Stimulated activated CD8-positive, alpha-beta memory T cell treated with anti-CD3 and anti-CD28 coated beads, Interleukin-7, amount 100 ng/mL, for 24 hours (primary cell): ENCODE measurements at places on chromosomes 2 and 18.

GRCh38 chr2:181483876-181484275 lies 26.7 kb downstream of the ITGA4 start:
- no peak for DNase-seq

- no peak for DNase-seq
Measured at GRCh38 chr2:232731470-232731869, 34.3 kb downstream of the GIGYF2 start.

DNA sequence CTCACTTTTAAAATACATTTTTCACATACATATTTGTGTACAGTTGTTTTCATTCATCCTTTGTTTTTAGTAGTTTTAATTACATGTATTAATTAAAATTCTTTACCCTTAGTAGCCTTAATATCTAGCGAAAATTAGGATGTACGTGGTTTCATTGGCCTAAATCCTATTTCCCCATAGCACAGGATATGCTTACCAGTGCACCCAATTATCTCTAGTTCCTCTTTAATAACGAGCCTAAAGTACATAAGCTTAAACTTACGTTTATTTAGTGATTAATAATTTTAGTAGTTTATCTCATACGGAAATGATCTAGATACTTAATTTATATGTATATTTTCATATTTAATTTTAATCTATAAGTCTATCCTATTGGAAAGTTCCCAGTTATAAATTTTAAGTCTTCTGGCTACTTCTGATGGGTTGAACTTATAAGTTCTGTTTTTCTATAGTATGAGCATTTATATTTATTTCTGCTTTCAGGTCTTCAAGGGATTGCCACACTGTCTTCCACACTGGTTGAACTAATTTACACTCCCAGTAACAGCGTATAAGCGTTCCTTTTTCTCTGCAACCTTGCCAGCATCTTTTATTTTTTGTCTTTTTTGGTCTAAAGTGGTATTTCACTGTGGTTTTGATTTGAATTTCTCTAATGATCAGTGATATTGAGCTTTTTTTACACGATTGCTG lies 21.4 kb upstream of the RUFY4 start:
- no peak for DNase-seq

- no peak for DNase-seq
Measured at GRCh38 chr2:32991091-32991845, 44.5 kb downstream of the LTBP1 start.

DNA sequence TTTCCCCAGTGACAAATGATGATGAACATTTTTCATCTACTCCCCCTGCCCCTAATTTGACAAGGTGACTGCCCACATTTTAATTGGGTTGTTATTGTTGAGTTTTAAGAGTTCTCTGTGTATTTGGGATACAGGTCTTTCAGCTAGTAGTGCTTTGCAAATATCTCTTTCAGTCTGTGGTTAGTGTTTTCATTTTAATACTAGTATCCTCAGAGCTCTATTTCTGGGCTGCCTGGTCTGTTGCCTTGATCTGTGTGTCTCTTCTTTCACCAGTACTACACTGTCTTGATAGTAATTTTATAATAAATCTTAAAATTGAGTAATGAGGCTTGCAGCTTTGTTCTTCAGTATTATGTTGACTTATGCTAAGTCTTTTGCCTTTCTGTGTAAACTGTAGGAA lies 19.7 kb downstream of the EIF5B start:
- DNase-seq, result no peak

DNA sequence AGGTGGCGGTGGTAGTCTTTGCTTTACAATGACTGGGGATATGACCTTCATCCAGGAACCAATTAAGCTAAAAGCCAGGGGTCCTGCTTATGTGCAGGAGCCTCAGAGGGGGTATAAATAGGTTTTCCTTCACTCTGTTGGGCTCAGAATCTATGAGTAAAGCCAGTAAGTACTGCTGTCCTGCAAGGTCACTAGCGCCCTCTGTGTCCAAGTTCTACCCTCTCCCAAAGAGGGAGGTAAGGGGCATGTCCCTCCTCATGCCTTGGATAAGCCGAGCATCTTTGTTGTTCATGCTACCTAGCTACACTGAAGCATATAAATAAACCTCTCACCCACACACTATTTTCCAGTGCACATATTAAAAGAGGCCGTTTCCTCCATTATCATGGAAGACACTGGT lies 79.4 kb downstream of the SPRED2 start:
- DNase-seq, result no peak

DNA sequence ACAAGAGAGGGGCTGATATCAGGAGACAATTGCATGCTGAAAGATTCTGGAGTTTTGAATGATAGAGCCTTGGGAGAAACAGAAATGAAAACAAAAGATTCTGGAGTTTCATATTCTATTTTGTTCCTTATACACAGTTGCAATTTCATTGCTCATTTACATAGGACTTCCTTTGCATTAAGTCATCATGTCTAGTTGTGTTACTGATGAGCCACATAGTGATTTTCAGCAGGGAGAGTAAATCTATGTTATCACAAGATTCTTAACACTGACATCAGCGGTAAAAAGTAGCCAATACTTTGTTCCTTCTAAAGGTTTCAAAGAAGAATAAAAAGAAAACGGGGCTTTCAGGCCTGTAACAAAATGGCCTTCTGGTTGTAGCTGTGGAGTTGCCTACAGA lies 7.1 kb downstream of the ADAM17 start:
- DNase-seq, result no peak

DNA sequence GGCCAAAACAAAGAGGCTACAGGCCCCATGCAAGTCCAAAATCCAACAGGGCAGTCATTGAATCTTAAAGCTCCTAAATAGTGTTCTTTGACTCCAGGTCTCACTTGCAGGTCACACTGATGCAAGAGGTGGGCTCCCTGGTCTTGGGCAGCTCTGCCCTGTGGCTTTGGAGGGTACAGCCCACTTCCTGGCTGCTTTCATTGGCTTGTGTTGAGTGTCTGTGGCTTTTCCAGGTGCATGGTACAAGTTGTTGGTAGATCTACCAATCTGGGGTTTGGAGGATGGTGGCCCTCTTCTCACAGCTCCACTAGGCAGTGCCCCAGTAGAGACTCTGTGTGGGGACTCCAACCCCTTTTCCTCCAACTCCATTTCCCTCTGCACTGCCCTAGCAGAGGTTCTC lies 115.8 kb upstream of the ALKAL2 start:
- DNase-seq, result no peak

- DNase-seq, result no peak
Measured at GRCh38 chr18:26685438-26686157, 137.2 kb upstream of the KCTD1 start.

GRCh38 chr2:219010873-219011272 lies 17.7 kb upstream of the CRYBA2 start:
- DNase-seq, result no peak

- no peak for DNase-seq
Measured at GRCh38 chr2:65146078-65146477, 16.2 kb upstream of the RAB1A start.

GRCh38 chr2:51960281-51960680 lies 928.3 kb upstream of the NRXN1 start:
- no peak for DNase-seq

- no peak for DNase-seq
Measured at GRCh38 chr2:11610624-11611242, 59.3 kb downstream of the NTSR2 start.

- no peak for DNase-seq
Measured at GRCh38 chr2:152050915-152051314, 47.9 kb downstream of the CACNB4 start.

GRCh38 chr2:15074751-15075700 lies 442.5 kb downstream of the LRATD1 start:
- DNase-seq, result no peak

DNA sequence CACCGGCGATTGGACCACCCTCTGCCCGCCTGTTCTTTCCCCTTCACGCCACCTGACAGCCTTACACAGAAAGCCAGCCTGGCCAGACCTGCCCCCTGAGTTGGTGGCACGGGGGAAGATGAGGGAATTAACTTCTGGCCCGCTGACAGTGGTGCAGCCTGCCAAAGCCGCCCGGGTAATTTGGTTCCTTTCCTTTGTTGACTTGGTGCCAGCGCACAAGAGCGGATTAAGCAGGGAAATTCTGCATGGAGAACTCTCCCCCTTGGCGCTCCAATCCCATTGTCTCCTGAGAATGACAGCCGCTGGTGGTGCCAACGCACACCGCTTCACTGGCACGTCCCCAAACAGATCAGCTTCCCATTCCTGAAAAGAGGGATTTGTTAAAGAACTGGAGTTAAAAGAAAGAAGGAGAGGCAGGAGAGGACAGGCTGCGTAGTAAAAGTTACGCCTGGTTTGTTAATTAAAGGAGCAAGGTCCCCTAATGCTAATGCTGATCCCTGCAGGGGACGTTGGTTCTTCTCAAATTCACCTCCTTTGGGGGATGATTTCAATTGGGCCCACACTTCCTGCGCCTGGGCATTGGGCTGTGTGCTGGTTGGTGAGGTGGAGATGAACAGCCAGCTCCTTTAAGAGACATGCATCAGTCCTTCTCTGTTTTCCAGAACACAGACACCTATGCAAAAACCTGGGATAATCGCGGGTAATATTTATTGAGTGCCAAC lies 286.8 kb downstream of the MYCN start:
- no peak for DNase-seq

- no peak for DNase-seq
Measured at GRCh38 chr18:78981989-78982620, 2.5 kb downstream of the SALL3 start.

- DNase-seq, result no peak
Measured at GRCh38 chr2:170475878-170476277, 239.3 kb upstream of the SP5 start.

DNA sequence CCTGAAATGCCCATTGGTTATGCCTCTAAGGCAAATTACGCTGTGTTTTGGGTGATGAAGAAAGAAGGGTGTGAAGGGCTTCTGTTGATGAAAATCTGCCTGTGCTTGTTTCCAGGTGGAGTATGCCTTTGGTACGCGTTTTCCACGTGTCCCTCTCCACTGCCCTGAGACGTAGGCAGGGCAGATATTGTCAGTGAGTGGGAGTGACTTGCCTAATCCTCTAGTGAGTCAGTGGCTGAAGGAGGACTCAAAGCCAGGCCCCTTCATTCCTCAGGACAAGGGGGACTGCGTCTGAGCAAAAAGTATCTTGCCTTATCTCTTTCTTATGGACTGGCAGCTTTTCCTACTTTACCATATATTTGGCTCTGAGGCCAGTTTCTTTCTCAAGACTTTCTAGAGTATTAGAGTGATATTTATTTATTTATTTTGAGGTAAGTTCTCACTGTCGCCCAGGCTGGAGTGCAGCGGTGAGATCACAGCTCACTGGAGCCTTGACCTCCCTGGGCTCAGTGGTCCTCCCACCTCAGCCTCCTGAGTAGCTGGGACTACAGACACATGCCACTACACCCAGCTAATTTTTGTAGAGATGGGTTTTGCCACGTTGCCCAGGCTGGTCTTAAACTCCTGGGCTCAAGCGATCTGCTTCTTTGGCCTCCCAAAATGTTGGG lies 10.2 kb downstream of the RALB start:
- DNase-seq, result no peak

GRCh38 chr2:129748653-129749052 lies 230.8 kb upstream of the RAB6C start:
- DNase-seq, result no peak

- DNase-seq, result no peak
Measured at GRCh38 chr2:173750353-173750801, 214.8 kb downstream of the SP3 start.

GRCh38 chr2:158782616-158783015 lies 12.5 kb upstream of the DAPL1 start:
- no peak for DNase-seq

DNA sequence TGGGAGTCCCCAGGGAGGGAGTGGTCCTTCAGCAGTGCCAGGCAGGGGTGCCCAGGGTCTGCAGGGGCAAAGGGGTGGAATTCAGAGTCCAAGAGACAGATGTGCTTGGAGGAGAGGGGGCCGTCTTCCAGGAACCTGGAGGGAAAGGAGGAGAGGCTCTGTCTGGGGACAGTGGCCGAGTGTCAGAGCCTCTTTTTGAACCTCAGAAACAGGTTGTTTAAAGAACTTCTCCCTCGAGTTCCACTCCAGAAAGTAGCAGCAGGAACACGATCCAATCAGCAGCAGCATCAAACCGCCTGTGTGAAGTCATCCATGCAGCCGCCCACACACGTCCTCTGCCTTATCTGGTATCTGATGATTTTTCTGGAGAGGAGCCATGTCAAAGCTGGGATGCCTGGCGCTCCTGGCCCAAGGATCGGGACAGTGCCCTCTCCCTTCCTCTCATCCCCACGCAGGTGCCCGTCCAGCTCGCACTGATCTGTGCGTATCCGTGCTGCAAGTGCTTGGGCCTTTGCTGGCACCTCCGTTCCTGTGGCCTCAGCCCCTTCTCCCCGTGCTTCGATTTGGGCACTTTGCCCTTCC lies 205.1 kb downstream of the NDUFA10 start:
- DNase-seq, result no peak

GRCh38 chr2:172208791-172209325 lies 106.2 kb upstream of the DLX2 start:
- DNase-seq, result no peak

DNA sequence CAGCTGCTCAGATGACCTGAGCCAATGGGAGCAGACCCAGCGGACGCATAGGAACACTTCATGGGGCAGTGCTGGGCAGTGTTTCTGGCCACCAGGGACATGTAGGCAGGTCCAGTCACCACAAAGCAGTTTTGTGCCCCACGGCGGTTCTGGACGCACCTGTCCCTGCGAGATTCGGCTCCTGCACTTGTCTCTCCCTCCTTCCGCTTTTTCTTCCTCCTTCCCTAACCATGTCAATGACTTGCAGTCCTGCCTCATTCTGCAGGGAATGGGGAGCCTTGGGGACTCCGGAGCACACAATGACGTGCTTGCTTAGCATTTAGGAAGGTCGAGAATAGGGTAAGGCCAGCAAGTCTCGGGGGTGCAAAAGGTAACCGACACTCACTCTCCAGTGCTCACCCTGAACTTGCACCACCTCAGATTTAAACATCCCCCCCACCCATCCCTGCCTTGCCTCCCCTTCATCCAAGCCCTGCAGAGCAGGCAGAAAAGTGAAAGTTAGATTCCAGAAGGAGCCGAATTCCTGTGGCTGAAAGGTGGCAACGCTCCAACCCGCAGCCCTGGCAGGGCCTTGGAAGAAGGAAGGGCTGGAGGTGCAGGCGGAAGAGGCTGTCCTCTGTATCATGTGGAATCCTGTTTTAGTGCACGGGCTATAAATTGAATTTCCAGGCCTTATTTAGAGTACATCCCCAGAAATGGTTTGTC lies 40.5 kb upstream of the ATG16L1 start:
- no peak for DNase-seq

DNA sequence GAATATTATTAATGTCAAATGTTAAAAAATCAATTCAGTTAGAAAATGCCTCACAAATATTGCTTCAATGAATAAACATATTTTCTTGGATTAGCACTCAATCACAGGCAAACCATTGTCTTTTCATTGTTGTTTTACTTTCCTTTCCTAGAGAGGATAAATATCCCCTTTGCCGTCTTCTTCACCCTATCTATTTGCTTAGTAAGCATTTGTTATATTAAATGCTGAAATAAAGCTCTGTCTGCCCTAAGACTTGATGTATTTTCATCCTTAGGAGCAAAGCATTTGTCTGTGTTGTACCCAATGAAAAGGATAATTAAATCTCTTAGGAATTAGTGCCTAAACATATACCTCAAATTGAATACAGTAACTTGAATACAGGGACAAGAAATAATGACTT lies 1071.2 kb upstream of the GYPC start:
- no peak for DNase-seq
